GM12892 (cell line): ENCODE measurements at places on chromosomes 12 and 14.

- no peak for DNase-seq
These were observed 56.2 kb upstream of the NTF3 start for GRCh38 chr12:5375547-5376295.

DNA sequence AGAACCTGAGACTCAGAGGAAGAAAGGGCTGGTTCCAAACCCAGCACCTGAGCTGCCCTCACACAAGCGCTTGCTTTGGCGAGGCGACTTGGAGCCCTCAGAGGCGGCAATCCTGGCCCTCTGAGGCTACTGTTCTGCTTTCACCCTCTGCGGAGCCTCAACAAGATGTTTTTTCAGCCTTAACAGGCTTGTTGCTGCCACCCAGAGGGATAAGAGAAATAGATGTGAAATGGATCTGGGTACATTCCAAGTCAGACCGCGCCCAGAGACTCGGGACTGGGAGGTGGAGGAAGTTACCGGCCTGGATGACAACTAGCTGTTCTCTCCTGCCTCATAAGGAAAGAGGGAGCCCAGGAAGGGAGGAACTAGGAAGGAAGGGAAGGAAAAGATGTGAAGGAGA, 89.6 kb downstream of the TTC7B start:
- no peak for DNase-seq

- no peak for DNase-seq
These were observed 108.8 kb downstream of the DAAM1 start for GRCh38 chr14:59297071-59297776.

DNA sequence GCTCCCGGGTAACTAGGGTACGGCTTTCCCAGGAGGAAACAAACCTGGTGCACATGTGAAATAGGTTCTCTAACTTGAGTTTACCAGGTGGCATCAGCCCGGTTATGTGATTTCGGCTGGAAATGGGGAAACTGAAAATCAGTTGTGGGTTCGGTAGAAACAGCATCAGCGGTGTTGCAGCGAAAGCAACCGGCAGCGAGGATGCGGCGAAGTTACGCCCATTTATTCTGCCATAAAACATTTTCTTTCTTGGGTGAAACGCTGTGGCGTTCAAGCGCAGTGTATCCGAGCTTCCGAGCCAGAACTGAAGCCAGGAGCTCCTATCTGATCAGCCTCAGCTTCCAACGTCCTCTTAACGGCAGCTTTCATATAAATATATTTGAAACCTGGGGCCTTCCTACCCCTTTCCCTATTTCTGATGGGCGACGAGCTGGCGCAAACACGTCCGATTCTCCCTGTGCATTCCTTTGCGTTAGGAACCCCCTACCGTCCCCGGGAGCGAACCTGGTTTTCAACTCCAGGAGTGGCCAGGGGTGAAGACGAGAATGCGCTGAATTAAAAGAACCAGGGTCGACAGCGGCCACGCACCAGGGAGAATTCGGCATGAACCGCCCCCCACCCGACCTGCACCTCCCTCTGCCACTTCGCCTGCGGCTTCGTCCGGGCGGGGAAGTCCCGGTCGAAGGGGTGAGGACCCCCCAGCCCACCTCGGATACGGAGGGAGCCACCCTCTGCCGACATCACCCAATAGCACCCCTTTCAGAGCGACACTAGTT, 1.6 kb downstream of the DPF3 start:
- no peak for DNase-seq

DNA sequence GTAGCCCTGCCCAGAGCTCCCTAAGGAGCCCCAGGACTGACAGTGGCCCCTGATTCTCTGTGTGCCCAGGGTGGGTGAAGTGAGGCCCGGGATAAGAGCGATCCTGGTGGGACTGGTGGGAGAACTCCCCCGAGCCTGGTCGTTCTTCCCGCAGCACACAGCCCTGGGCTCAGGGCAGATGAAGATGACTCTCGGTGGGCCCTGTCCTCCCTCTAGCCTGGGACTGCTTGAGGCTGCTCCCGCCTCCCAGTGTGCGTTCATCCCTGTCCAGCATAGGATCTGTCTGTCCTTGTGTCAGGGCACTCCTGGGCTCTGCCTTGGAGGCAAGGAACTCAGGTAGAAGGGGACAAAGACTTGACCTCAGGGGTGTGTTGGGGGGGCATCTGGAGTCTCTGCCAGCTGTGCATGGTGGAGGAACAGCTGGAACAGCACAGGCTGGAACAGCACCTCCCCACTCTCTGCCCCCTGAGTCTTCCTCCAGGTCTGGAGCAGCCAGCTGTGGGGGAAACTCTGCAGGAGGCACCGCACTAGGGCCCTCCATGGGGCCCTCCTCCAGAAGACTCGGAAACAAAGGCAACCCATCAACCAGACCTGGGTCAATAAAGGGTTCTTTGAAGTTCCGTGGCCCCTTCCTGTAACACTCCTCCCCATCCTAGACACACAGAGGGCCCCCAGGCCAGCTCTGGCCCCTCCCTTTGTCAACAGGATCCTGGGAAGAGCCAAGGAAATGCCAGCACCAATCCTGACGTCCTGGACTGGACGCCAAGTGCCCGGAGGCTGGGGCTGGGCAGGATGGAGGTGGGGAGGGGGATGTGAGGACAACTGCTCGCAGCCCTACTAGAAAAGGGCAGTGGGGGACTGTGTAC, 15.9 kb downstream of the FAIM2 start:
- no peak for DNase-seq

GRCh38 chr12:100020370-100020769, 35.6 kb upstream of the ANKS1B start:
- DNase-seq = no peak

DNA sequence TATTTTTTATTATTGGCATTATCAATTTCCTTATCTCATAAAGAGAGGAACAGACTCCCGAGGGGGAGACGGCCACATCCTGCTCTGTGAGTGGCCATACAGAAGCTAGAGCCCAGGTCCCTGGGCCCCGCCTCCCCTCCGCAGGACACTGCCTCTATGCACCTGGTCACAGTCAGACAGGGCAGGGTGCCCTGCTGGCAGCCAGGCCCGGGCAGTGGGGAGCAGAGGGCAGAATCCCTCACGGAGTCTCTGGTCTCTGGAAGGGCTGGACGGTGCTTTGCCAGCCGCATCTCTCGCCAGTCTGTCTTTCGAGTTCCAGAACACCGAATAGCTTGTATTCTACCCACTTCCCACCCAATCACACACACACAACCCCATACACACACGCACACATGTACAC, 16.4 kb upstream of the CACNA2D4 start:
- DNase-seq = no peak
